Spinal cord (tissue), 10 donors: ENCODE measurements at places on chromosomes 7 and 10. TPM values are rescaled to one million over a fixed set of nuclear protein-coding genes. Genes with fewer than 3 reads are reported as not detected.

The ZNF862 gene
- total RNA-seq, result 10.3 TPM

The GSTO2 gene
- total RNA-seq, result 4.4 TPM

The HOXA9 gene
- 1.5 TPM for total RNA-seq

The TLX1 gene
- not detected for total RNA-seq

The TMEM229A gene
- 2.1 TPM for total RNA-seq

The ANKRD2 gene
- total RNA-seq, result 0.89 TPM

The CCAR1 gene
- total RNA-seq, result 31.2 TPM

The CRYGN gene
- 1.4 TPM for total RNA-seq

The NRCAM gene
- 198 TPM for total RNA-seq

The GATA3 gene
- total RNA-seq, result 0.28 TPM

The TMEM26 gene
- 6.0 TPM for total RNA-seq

The ERV3-1 gene
- total RNA-seq, result 23.6 TPM

The TMEM196 gene
- total RNA-seq, result 16.5 TPM

The DNTT gene
- total RNA-seq, result 0.11 TPM

The WNT8B gene
- total RNA-seq, result 0.10 TPM

The CHN2 gene
- total RNA-seq, result 17.9 TPM

The GPR37 gene
- 38.8 TPM for total RNA-seq

The MMP21 gene
- total RNA-seq, result 0.40 TPM

The SLC26A5 gene
- 0.44 TPM for total RNA-seq

The CLRN3 gene
- 0.20 TPM for total RNA-seq

The STAG3 gene
- 2.1 TPM for total RNA-seq

The PSMA2 gene
- total RNA-seq, result 96.9 TPM

The SLC25A13 gene
- total RNA-seq, result 34.7 TPM
